ENCODE measurements at places on chromosomes 3 and 15.
A peak's percentile ranks its signal among the peaks of the same experiment; 100 is the strongest.

DNA sequence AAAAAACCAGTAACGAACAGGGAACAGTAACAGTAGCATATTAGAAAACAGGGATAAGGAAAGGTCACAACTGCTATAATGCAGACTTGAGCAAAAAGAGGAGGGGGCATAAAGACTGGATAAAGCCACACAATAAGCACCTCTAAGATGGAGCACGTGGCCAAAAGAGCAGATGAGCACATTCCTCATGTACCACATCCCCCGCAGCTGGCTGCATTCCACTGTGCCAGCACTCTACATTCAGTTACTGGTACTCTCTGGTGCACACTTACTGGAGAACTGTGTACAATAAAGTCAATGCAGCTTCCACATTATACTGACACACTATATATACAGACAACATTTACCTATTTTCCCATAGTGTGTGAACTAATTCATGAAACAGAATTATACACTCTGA is 64.7 kb downstream of the UBE3A start:
- DNase-seq: no peak

DNA sequence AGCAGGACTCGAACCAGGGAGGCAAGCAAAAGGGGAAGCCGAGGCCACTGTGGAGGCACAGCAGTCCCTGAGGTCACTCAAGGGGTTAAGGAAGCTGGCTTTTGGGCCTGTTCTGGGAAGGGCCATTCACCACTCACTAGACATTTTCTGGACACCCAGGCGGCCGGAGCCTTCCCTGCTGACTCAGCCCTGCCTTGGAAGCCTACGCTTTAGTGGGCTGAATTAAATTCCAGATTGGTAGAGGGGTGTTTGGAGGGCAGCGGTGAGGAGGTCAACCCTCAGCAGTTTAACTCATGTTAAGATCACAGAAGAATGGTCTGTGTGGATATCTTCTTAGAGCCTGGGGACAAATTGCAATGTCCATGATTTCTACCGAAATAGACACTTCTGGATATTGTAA is 152.8 kb downstream of the GABRG3 start:
- peak; percentile 21 for DNase-seq

DNA sequence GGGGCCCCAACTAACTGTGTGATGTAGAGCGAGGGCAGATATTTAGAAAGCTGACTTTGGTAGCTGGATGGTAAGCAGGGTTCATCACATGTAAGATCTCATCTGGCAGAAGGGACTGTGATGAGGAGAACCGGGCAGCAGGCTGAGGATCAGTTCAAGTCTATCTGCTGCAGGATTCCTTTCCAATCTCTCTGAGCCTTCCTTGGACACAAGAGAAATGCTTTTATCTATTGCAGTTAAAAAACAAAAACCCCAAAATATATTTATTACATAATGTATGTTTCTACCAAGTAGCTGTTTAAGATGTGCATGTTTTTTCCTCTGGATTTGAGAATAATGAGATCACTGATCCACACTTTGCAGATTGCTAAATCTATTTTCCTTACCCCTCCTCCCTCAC is 411.5 kb downstream of the RAP2B start:
- no peak for DNase-seq

DNA sequence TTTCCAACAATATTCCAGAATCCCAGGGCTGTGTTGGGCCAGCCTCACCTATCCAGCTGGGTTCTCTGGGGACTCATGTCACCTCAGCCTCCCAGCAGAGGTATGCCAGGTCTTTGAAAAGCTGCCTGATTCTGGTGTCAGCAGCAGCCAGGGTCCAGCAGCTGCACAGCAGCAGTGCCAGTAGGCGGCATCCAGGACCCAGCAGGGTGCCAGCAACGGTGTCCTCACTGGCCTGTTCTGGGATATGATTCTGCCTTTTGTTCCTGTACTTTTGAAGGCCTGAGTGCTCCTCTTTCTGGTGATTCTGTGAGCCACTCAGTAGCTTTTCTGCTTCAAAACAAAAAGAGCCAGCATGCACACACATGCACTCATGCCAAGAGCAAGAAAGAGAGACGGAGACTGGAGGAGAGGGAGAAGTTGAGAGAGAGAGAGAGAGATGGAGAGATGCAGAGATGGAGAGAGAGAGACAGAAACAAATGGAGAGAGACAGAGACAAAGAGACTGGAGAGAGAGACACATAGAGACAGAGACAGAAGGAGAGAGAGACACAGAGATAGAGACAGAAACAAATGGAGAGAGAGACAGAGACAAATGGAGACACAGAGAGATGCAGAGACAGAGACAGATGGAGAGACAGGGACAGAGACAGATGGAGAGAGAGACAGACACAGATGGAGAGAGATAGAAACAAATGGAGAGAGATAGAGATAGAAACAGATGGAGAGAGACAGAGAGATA is 205.7 kb downstream of the UACA start:
- no peak for DNase-seq

- DNase-seq: no peak
Observed at GRCh38 chr3:134991472-134992010, 196.5 kb downstream of the EPHB1 start.

DNA sequence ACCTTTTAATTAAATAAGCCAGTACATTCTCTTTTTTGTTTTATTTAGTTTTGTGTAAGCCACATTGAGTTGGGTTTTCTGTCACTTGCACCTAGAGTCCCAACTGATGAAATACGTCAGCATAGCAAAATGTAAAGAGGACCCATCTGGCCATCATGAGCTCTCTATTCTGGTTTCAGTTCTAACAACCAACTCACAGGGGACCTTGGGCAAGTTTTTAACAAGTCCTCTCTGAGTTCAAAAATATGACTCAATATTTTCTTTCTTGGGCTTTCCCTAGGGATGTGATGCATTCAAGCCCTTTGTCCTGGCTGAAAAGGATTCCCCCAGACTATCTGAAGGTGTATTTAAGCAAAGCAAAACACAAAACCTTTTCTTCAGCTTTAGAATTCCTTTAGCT is 32.9 kb downstream of the PLCH1 start:
- DNase-seq: no peak

- DNase-seq: peak; percentile 10
Observed at GRCh38 chr3:124144035-124144814, 152.3 kb upstream of the ROPN1 start.

DNA sequence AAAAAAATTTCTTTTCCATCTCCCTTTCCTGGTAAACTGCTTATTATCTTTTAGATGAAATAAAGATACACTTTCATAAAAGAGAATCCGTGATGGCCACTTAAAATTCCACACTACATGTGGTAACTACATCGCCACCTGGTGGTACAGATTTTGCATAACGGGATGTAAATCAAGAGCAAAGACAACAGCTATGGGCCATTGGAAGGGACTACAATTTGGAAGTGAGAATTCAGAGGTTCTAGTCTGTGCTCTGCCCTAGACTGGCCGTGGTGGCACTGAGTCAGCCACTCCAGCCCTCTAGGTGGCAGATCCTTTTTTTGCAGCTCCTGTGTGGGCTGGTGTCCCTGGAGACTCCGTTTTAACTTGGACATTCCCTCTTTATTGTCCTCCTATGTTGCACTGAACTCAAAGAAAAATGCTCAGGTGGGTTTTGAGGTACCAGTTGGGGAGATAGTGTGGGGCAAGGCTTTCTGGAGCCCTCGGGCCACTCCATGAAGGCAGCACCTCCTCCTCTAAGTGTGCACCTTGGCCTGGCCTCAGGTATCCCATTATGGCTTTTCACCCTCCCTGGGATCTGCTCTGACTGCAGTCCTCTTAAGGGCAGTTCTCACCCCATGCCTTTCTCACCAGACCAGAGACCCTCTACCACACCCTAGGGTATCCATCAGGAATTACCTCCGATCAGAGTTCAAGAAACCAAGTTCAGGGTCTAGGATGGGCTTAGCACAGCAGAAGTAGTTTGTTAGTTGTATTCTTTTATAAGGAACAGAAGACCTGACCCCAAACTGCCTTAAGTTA is 54.9 kb downstream of the SPSB4 start:
- DNase-seq: peak; percentile 39

DNA sequence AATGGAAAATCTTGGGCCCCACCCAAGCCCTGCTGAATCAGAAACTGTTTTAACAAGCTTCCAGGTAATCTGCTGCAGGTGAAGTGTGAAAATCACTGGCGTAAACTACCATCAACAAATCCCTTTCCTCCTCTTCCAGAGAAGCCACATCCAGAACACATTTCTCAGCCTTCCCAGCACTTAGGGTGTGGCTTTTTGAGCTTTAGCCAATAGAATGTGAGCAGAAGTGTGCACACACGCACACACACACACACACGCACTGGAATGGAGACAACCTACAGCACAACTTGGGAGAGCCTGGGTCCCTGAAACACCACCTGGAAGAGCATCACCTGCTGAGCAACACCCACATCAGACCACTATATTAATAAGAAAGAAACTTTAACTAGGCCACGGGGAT is 98.6 kb downstream of the OSBPL10 start:
- DNase-seq: no peak

GRCh38 chr15:41013691-41014414 is 60.6 kb downstream of the CHAC1 start:
- DNase-seq: no peak

GRCh38 chr3:14077310-14077709 is 47.4 kb downstream of the CHCHD4 start:
- no peak for DNase-seq
